ENCODE measurements at places on chromosomes 2 and 18. TPM values are rescaled to one million over a fixed set of nuclear protein-coding genes. Genes with fewer than 3 reads are reported as not detected.

DNA sequence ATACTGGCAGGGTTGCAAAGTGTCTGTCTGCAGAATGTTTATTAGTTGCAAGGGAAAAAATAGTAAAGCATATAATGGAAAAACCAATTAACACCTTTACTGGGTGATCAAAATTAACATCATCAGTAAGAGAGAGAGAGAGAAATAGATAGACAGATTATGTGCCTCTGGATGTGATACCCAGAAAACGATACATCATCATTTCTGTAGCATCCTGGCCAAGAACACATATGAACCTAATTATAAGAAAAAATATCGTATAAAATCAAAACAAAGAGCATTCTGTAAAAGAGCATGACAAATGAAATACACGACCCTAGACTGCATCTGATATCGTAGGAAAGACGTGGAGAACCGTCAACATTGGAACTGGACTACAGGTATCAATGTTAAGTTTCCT, 64.6 kb downstream of the SMC6 start:
- no peak overlapping the region for H3K27ac ChIP-seq
- DNase-seq: no peak
- H3K4me3 ChIP-seq: no peak overlapping the region
- H3K36me3 ChIP-seq: peaks cover 50% of the 10 kb centered on the region
- no peaks in the 10 kb centered on the region for H3K4me1 ChIP-seq

DNA sequence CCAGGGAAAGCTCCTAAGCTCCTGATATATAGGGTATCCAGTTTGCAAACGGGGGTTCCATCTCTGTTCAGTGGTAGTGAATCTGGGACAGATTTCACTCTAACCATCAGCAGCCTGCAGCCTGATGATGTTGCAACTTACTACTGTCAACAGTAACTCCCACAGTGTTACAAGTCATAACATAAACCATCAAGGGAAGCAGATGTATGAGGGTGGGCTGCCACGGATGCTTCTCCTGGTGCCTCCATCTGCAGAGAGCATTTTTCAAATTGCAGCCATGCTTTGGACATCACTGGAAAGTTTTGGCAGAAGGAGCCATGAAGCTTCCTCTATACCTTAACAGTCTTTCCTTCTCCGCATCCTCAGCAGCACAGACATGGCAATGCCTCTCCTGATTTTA, 234.5 kb downstream of the ANKRD36B start:
- H3K36me3 ChIP-seq: no peaks in the 10 kb centered on the region
- DNase-seq: no peak
- H3K27me3 ChIP-seq: peaks cover 7% of the 10 kb centered on the region
- no peaks in the 10 kb centered on the region for H3K4me1 ChIP-seq
- no peak overlapping the region for H3K4me3 ChIP-seq
- no peak overlapping the region for H3K27ac ChIP-seq

DNA sequence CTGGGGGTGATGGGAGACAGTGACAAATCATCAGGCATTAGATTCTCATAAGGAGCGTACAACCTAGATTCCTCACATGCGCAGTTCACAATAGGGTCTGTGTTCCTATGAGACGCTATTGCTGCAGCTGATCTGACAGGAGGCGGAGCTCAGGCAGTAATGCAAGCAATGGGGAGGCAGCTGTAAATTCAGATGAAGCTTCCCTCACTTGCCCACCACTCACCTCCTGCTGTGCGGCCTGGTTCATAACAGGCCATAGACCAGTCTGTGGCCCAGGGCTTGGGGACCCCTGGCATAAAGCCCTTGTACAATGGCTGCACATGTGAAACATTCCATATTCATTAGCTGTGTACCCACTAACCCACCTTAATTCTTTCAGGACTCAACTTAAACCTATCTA, 18.0 kb downstream of the NMUR1 start:
- no peaks in the 10 kb centered on the region for H3K27me3 ChIP-seq
- peaks cover 13% of the 10 kb centered on the region for H3K36me3 ChIP-seq
- no peak for DNase-seq
- no peak overlapping the region for H3K4me3 ChIP-seq
- peaks cover 13% of the 10 kb centered on the region for H3K4me1 ChIP-seq

GRCh38 chr2:235541016-235541415, 47.2 kb downstream of the AGAP1 start:
- H3K36me3 ChIP-seq: no peaks in the 10 kb centered on the region
- peaks cover 7% of the 10 kb centered on the region for H3K27me3 ChIP-seq
- no peaks in the 10 kb centered on the region for H3K4me1 ChIP-seq
- no peak overlapping the region for H3K27ac ChIP-seq
- DNase-seq: no peak
- H3K4me3 ChIP-seq: no peak overlapping the region

Gene ANKRD62
- not detected for total RNA-seq

Gene MC2R
- not detected for total RNA-seq

Gene FMNL2
- 3.3 TPM for total RNA-seq
